NCI-H69 (cell line): ENCODE measurements at places on chromosomes 12 and 14.

DNA sequence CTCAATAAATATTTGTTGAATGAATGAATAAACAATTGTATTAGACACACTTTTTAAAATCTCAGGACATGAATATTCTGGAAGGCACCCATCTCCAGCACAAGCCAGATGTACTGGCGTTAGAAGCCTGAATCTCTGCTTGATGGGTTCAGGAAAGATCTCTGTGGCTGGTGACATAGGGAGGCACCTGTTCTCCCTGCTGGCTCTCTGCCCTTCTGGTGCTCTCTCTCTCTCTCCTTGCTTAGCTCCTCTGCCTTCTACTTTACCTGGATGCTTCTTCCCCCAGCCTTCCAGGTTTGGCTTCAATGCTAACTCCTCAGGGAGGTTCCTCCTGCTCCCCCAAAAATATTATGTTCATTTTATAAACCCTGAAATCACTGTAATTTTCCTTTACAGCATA, 1.5 kb downstream of the CYP46A1 start:
- DNase-seq, result no peak

GRCh38 chr12:14284184-14284722, 81.2 kb upstream of the ATF7IP start:
- peak; percentile 64 for DNase-seq

DNA sequence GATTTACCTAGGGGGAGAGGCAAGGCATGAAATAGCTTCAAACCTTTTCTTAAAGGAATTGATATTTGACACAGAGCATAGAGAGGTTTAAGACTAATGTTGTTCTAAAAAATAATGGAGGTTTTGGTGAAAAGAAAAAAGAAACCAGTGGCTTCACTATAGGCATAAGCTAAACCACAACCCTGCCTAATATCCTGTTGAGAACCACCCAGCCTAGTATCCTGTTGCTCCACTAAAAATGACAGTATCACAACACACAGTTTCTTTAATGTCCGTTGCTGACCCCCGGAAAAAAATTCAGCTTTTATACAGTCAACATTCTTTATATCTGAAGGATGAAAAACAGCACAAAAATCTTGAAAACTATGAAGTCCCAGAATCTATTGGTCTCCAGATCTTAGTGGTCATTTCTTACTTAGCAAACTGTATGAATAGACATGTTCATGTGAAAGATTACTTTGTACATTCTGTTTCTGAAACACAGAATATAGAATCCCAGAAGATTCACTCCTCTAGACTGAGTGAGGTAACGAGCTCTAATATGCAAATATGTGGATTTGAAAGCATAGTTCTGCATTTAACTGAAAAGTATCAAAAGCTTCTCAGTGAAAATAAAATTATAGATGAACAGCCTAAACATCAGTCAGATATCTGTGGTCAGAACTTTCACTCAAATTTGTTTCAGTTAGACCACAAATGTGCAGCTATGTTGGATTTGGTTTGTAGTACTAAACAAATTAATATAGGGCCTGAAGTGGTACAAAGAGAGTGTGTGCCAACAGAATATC, 40.5 kb downstream of the GALC start:
- DNase-seq, result no peak

- DNase-seq, result peak; percentile 51
Measured at GRCh38 chr12:79020106-79020505, 155.5 kb downstream of the SYT1 start.

DNA sequence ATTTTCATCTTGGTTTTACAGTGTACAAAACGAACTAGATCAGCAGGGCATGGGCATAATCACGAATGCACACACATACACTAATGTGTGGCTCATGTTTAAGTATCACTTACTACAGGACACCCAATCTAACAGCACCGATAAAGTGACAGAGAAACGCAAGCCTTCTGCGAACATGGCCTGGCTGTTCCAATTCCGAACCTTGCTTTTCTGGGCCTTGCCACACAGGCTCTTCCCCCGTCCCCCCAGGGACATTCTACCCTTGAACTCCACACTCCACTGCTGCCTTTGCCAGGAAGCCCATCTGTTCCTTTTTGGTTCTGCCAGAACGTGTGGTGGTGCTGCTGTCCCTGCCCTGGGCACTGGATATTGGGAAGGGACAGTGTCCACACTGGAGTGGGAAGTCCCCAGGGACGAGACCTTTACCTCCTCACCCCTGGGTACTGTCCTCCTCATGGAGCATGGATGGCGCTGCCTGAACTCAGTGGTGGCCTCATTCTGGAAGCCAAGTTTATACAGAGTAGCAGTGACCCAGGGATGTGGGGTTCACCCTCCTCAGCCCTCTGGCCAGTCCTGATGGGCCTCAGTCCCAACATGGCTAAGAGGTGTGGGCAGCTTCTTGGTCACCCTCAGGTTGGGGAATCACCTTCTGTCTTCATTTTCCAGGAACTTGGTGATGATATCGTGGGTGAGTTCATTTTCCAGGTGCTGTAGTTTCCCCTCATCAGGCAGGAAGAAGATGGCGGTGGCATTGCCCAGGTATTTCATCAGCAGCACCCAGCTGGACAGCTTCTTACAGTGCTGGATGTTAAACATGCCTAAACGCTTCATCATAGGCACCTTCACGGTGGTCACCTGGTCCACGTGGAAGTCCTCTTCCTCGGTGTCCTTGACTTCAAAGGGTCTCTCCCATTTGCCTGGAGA, 7.9 kb downstream of the SERPINA1 start:
- DNase-seq, result no peak

DNA sequence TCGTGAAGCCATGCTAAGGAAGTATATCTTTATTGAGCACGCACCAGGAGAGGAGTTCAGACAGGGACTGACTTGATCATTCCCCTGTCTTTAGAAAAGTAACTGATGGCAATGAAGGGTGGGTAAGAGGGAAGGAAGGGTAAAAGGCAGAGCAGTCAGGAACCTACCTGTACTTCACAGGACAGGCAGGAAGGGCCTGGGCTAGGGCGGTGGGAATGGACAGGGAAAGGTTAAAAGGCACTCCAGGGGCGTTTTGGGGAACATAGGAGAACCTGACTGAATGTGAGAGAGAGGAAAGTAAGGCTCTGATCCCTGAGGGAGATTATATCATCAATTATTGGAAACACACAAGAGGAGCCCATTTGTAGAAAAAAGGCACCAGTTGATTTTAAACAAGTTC, 3.9 kb downstream of the SLC35E3 start:
- no peak for DNase-seq

- DNase-seq, result no peak
Measured at GRCh38 chr12:77720258-77720657, 110.4 kb upstream of the NAV3 start.

- DNase-seq, result no peak
Measured at GRCh38 chr12:34406996-34407300, 384.7 kb downstream of the ALG10 start.

DNA sequence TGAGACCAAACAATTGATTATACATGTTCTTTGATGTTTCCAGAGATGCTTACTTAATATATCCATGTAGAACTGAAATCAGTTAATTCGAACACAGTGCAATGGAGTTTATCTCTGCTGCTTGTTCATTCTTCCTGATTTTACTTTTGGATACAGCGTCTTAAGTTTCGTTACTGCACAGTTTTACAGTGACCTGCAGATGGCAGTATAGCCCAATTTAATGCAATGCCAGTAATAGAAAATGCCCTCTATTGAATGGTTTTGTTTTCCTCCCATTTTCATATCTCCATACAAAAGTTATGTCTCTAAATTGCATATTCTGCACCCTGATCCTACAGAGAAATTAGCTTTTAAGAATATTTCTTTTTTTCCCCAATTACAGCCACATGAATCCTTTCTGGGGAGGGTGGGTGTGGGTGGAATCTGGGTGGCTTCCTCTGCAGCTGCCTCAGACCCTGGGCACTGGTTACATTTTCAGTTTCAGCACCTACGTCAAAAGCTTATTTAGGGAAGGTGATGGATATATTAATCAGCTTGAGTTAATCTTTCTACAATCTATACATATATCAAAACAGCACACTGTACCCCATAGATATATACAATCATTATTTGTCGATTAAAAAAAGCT, 101.1 kb upstream of the DCD start:
- peak; percentile 66 for DNase-seq

- DNase-seq, result no peak
Measured at GRCh38 chr12:88856201-88856600, 275.9 kb upstream of the KITLG start.

DNA sequence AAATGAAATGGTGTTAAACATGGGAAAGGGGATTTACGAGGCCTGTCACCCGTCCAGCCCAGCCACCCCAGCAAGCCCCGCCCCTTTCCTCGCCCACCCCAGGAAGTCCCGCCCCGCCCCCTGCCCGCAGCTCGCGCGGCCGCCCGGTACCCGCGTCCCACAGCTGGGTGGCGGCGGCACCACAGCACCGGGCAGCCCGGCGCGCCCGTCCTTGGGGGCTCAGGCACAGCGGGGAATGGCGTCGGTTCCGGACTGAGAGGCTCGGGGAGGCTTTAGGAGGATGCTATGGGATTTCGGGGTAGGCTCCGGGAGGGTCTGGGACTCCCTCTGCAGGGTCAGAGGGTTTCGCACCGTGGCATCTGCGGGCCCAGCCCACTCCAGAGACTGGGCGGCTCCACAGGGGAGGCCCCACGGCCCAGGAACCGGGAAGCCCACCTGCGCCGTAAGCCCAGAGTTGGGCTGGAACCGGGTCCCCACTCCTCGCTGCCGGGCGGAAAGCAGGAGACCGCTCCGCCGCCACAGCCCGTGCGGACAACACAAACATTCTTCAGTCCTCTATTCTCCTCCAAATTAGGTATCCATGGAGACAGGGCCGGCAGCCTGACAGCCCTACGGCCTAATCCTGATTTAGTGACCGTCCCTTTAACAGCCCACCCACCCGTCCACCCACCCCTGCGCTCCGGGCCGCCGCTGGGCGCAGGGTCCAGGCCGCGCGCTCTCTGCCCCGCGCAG, 1.4 kb downstream of the FIGNL2 start:
- DNase-seq, result peak; percentile 64

DNA sequence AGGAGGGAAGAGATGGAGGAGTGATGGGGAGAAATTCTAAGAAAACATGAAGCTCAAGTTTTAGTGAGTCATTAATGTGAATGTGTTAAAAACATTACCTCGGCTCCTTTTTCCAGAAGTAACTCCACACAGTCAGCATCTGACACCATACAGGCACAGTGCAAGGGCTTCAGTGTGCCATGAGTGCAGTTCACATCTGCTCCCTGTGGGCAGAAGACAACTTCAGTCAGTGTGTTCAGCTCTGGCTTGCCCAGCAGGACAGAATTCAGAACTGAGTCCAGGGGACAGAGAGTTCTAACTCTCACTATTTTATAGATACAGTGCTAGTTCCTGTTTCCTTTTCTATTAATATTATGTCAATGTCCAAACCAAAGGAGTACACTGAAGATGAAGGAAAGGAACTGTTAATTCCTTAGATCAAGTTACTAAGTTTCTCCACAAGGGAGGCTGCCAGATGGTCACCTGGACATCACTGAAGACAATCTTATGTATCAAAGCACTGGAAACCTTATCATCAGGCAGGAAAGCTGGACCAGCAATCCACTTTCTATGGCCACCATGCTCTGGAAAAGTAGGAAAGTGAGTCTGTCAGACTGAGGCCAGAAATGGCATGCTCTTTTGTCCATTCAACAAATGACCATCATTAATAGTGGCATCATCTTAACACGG, 6.1 kb downstream of the ASB8 start:
- DNase-seq, result no peak

DNA sequence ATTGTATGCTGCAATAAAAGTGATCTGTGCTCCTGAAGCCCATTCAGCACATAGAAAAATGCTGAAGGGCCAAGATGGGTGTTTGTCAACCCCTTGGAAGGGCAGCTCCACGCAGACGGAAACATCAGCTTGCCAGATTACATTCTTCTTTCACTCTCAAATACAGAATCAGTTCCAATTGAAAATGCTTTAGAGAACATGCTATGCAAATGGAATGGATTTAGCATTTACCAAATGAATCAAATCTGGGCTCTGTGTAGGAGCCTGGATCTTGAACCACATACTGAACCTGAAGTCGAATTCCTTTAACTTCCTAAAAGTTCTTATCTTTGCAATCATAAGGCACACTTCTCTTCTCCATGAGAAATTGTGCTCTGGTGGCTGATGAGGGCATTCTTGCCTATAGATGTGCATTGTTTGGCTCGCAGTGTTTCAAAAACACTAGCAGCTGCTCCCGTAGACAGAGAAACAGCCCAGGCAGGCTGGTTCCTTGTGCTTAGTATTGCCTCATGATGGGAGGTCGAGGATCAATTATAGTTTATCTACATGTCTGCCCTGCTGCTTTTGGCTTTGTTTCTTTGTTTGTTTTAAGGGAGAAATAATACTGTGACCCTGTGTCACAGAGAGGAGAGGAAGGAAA, 489.8 kb upstream of the FLRT2 start:
- DNase-seq, result peak; percentile 97

- DNase-seq, result no peak
Measured at GRCh38 chr12:6763380-6763779, 2.8 kb upstream of the PTMS start.

- no peak for DNase-seq
Measured at GRCh38 chr14:99592933-99593753, 10.9 kb downstream of the CCDC85C start.

DNA sequence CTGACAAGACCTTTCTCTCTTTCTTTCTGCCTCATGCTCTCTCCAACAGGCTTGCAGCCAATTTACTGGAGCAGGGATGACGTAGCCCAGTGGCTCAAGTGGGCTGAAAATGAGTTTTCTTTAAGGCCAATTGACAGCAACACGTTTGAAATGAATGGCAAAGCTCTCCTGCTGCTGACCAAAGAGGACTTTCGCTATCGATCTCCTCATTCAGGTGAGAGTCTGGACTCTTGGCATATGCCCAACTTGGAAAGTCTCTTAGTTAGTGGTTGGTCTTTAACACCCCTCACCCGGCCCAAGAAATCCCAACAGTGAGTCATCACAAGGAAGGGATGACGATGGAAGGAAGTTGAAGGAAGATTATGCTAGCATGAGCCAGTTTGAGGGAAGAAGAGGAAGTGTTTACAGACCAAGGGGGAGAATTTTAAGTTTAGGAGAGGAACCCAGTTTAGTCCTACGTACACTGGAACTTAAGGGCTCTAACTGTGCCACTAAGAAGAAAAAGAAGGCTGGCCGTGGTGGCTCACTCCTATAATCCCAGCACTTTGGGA, 189.7 kb downstream of the ETV6 start:
- DNase-seq, result no peak
